ENCODE measurements at places on chromosomes 16 and 17.
A peak's percentile ranks its signal among the peaks of the same experiment; 100 is the strongest.

- DNase-seq: no peak
Measured at GRCh38 chr16:3651461-3652372, 2.8 kb upstream of the DNASE1 start.

GRCh38 chr17:32995416-32996045, 3.9 kb downstream of the SPACA3 start:
- DNase-seq: no peak

GRCh38 chr17:18038149-18038850, 668 bp downstream of the ATPAF2 start:
- DNase-seq: peak; percentile 49

DNA sequence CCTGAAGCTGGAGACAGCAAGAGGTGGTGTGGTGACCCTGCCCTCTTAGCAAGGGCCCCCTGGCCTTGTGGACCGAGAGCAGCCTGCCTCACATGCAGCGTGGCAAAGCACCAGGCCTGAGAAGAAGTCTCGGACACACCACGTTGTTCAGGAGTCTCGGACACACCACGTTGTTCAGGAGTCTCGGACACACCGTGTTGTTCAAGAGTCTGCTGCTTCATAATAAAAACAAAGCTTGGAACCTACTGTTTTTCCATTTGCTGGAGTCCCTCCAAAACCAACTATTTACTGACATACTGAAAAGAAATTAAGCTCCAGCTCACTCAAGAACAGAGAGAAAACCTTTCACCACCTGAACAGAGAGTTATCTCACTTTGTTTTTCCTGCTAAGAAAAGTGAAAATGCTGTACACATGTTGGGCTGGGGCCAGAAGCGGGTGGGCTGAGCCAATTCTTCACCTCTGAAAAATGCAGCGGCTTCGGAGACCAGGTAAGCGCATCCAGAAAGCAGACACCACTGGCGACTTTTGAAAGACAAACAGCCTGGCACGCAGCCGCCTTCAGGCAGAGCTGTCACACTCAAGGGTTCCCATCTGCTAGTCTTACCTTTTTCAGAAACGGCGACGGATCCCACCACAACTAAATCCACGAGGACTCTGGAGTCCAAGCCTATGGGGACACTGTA, 8.9 kb downstream of the MTHFSD start:
- DNase-seq: no peak

- no peak for DNase-seq
Measured at GRCh38 chr16:51113236-51114125, 37.6 kb downstream of the SALL1 start.

DNA sequence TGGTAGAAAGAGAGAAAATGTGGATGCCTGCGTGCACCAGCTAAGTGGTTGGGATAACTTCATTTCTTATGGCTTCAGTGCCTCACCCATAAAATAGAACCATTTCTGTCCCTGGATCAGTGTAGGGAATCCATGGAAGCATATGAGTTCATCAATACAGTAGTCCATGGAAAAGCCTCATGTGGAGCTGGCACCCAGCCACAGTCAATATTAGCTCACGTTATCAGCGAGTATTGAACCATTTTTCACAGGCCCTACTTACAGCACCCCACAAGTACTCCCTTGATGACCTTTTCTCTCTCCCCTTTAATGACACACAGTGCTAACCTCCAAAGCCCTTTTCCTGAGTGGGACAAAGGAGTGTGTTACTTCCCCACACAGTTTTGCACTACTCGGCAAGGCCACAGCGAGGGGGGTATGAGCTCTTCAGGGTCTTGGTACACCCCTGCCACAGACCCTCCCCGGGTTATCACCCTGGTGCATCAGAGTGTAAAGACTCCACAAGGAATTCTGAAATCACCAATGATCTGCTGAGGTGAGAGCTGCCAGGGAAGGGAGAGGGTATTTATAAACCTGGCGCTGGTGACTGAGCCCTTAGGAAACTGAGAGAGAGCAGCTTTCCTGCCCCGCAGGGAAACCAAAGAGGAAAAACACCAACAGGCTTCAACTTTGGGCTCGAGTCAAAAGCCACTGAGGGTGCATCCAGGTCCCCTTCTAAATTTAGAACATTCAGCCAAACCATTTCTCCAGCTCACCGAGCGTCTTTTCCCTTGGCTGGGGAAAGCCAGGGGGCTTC, 36.9 kb downstream of the DYNLRB2 start:
- DNase-seq: no peak

- DNase-seq: no peak
Measured at GRCh38 chr17:48001197-48001596, 30.3 kb downstream of the CDK5RAP3 start.

DNA sequence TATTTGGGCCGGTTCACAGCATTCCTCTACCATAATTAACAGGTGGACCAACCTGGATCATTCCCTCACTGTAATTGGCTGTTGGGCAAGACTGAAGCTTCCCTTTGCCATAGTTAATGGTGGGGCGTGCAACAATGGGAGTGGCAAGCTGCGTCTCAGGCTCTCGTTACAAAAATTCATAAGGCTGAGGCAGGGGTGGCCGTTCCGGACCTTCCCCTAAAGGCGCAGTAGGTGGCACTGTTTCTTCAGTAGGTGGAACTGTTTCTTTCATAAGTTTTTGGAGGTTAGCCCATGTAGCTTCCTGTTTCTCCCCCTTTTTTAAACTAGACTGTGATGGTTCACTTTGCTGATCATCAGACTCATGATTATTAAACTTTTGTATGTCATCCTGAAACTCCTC, 17.0 kb upstream of the TMC5 start:
- DNase-seq: no peak

- DNase-seq: no peak
Measured at GRCh38 chr17:80948976-80949450, 42.6 kb upstream of the CHMP6 start.

- DNase-seq: no peak
Measured at GRCh38 chr16:81409016-81409556, 35.5 kb upstream of the CMIP start.

- no peak for DNase-seq
Measured at GRCh38 chr16:10808850-10809249, 9.7 kb downstream of the TVP23A start.

GRCh38 chr17:45370949-45371413, 54.2 kb upstream of the MAP3K14 start:
- no peak for DNase-seq

DNA sequence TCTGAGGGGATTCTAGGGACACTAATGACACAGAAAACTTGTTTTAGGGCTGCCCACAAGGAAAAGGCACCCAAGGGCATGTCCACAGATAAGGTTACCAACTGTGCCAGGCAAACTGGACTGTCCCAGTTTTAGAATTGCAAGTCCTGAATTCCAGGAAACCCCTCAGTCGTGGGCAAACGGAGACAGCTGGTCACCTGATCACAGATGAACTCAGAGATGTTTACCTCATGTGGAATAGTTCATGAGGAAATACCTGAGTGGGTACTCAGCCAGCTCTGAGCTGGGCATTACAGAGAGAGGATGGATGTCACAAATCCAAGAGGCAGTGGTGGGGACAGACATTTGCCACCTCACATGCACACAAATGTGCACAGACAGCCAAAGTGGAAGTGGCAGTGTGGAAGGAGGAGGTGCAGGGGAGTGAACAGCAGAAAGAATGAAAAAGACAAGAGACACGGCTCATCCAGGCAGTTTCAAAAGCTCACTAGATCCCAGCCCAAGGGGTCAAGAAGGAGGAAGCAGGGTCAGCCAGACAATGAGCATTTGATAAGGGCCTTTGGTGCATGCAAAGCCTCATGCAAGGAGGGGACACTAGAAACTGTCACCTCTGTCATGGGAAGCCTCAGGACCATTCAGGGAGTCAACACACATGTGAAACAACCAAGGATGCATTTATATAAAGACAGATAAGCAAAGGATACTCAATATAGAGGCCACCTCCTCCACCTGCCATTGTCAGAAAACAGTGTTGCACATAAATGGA, 24.8 kb downstream of the TTLL6 start:
- DNase-seq: no peak

DNA sequence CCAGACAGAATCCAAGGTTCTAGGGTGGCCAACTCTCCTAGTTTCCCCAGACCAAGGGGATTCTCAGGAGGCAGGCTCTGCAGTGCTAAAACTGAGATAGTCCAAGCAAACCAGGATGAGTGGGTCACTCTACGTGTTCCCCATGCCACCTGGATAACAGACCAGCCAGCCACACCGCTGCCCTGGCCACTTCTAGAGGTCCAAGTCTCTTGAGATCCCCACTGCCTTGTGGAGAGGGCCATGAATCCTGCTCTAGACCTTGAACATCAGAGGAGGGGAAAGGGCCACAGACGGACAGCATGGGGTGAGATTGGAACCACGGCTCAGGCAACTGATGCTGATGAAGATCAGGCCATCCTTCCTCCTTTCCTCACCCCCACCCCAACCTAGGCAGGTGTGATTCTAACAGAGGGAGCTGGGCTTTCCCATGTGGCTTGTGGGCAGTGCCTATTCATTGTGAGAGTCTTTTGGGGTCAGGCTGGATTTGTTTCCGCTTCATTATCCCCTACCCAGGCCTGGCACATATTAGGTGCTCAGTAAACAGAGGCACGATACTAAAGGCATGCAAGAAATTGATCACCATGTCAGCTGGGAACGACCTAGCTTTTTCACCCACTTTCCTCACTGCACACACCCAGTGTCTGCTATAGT, 16.8 kb upstream of the TVP23A start:
- peak; percentile 7 for DNase-seq

GRCh38 chr17:40949418-40949817, 12.0 kb upstream of the KRT23 start:
- no peak for DNase-seq

DNA sequence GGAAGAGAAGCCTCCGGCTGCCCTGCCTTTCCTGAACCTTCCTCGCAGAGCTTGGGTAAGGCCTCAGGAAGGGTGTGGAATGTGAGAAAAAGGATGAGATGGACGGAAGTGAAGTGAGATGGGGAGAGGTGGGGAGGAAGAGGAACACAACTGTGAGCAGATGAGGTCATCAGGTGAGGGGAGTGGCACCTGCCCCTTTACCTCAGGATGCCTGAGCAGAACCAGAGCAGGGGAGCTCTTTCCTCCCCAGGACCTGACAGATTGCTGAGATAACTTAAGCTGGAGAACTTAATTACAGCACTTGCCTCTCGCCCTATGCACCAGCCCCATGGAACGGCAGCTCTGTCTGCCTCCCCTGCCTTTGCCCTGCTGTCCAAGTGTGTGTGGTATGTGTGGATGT, 29.8 kb downstream of the TMEM132E start:
- no peak for DNase-seq

- peak; percentile 48 for DNase-seq
Measured at GRCh38 chr17:64218066-64218465, 45.0 kb downstream of the TEX2 start.

DNA sequence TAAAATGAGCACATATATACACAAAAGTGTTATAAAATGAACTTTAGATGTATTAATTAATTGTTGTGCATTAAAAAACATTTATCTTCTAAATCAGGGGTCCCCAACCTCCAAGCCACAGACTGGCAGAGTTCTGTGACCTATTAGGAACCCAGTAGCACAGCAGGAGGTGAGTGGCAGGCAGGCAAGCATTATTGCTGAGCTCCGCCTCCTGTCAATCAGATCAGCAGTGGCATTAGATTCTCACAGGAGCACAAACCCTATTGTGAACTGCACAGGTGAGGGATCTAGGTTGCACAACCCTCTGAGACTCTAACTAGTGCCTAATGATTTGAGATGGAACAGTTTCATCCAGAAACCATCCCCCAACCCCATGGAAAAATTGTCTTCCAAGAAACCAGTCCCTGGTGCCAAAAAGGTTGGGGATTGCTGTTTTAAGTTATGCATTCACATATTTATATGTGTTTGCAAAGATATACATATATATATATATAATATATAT, 583.7 kb downstream of the KCNJ2 start:
- DNase-seq: no peak

GRCh38 chr17:55327225-55328088, 62.7 kb downstream of the HLF start:
- DNase-seq: no peak

GRCh38 chr16:67150047-67150832, 558 bp downstream of the B3GNT9 start:
- peak; percentile 49 for DNase-seq

DNA sequence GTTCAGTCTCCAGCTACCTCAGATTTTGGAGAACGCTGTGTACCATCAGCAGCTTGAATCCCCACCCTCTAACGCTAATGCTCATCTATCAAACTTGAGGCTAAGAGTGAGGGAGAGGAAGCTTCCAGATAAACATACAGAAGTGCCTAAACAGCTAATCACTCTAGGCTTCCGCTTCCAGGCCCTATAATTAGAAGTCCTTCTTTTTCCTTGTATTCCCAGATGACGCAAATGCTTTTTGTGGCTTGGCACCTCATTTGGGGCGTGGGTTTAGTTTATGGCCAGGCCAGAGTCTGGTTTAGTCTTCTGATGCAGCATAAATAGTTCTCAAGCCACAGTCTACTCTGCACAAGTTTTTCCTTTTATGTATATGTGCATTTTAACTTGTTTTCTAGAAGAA, 263.4 kb downstream of the BCAS3 start:
- DNase-seq: no peak

GRCh38 chr17:28239271-28239624, 79.8 kb upstream of the TMEM97 start:
- DNase-seq: no peak

- no peak for DNase-seq
Measured at GRCh38 chr16:56320811-56321558, 104.4 kb downstream of the AMFR start.

- no peak for DNase-seq
Measured at GRCh38 chr17:31248986-31249834, 47.8 kb downstream of the OMG start.

DNA sequence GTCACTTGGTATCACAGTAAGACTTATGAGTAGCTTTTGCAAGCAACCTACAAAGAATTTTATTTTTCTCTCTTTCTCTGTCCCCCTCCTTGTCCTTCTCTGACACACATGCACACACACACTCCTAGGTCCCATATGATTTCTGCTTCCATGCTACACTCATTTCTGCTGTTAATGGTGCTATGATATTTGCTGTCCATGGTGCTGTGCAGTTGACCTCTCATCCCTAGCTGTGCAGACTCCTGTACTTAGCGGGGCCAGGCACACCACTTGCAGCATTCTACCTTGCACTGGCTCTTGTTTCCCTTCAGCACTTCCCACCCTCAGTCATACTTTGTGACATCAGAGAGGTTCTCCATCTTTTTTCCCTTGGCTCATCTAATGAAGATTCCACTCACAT, 158.9 kb upstream of the CNTNAP4 start:
- no peak for DNase-seq

GRCh38 chr16:81975637-81976036, 35.6 kb downstream of the SDR42E1 start:
- DNase-seq: no peak

GRCh38 chr17:67994817-67995569, 1.3 kb downstream of the C17orf58 start:
- DNase-seq: no peak

Data from stimulated activated CD4-positive, alpha-beta T cell treated with anti-CD3 and anti-CD28 coated beads, Interleukin-4, amount 100 ng/mL, for 24 hours (primary cell).